ENCODE measurements at places on chromosomes 11 and 22. TPM values are rescaled to one million over a fixed set of nuclear protein-coding genes. Genes with fewer than 3 reads are reported as not detected.

NFAM1 gene
- 1.2 TPM for total RNA-seq

GRCh38 chr22:45099961-45100360 is 63.8 kb upstream of the NUP50 start:
- DNase-seq, result no peak

SEC14L2 gene
- 5.1 TPM for total RNA-seq

HEPHL1 gene
- 4.9 TPM for total RNA-seq

- DNase-seq, result no peak
Observed at GRCh38 chr11:73152086-73152853, 10.2 kb upstream of the FCHSD2 start.

CHST1 gene
- 0.59 TPM for total RNA-seq

- no peak for DNase-seq
Observed at GRCh38 chr22:39630721-39631120, 60.2 kb downstream of the CACNA1I start.

- no peak for DNase-seq
Observed at GRCh38 chr11:25520459-25520858, 811.5 kb upstream of the ANO3 start.
